ENCODE measurements at places on chromosomes 12 and 14.
A peak's percentile ranks its signal among the peaks of the same experiment; 100 is the strongest.

DNA sequence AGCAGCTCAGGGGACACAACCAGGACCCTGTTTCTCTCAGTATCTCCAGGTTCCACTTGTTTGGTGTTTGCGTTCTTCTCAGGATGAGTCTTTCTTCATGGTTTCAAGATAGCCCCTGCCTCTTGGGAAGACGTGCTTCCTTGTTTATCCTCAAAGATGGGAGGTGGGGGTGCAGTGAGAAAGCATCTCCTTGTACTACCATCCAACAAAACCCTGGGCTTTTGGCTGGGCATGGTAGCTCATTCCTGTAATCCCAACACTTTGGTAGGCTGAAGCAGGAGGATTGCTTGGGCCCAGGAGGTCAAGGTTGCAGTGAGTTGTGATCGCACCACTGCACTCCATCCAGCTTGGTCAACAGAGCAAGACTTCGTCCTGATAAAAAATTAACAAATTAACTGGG is 21.0 kb upstream of the TUNAR start:
- DNase-seq: no peak

DNA sequence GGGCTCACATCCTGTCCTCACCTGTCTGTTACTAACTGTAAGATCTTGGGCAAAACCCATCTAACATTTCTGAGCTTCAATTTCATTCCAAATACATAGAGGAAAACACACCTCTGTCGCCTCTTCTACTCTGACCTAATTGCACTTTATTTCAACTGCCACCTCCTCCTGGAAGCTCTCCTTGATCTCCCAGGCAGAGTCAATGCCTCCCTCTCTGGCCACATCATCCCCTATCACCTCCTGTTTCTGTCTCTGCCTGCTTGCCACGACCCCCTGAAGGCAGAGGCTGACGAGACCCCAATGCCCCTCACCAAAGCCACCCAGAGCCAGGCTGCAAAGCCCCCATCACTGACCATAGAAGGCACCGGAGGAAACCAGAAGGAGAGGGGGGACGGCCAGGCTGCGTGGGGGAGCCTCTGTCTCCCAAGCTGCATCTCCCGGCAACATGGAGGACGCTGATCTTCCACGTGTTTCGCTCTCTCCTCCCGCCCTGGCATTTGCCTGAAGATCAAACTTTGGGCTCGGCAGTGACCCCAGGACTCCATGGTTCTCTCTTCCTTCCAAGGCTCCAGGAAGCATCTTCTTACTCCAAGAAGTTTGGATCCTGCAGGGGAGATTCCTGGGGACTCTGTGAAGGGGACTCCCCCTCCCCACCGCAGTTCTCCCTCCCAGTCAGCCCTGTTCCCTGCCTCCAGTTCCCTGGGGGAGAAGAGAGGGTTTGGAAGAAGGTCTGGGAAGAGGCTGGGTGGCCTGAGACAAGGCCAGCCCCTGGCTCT is 50.1 kb upstream of the BCL11B start:
- no peak for DNase-seq

- DNase-seq: no peak
Measured at GRCh38 chr12:7006639-7007038, 11.6 kb downstream of the LPCAT3 start.

DNA sequence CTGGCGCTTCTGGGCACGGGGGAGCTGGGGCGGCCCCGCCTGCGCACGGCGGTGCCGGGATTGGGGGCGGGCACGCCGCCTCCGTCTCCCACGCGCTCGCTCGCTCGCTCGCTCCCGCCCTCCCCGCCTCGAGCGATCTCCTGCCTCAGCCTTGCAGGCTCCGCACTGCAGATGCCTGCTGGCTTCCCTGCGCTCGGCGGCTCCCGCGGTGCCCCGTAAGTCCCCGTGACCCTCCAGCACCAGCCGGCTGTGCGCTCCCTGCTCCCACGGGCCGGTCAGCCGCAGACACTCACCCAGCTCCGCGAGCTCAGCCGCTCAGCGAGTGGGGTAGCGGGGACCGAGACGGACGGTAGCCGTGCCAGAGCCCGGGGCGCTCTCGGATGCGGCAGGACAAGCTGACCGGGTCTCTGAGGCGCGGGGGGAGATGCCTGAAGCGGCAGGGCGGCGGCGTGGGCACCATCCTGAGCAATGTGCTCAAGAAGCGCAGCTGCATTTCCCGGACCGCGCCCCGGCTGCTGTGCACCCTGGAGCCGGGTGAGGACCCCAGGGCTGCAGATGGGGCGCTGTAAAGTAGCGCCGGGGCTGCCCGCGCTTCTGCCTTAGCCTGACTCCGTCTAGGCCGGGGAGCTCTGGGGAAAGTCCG is at the start of gene TBC1D30:
Gene TBC1D30, plus strand, starts transcription at position 148 of the 643 bp plus-strand sequence. Its CDS starts 233 bp downstream, at position 381.
- DNase-seq: peak; percentile 11

- DNase-seq: no peak
Measured at GRCh38 chr14:44170101-44170500, 337.0 kb downstream of the FSCB start.

DNA sequence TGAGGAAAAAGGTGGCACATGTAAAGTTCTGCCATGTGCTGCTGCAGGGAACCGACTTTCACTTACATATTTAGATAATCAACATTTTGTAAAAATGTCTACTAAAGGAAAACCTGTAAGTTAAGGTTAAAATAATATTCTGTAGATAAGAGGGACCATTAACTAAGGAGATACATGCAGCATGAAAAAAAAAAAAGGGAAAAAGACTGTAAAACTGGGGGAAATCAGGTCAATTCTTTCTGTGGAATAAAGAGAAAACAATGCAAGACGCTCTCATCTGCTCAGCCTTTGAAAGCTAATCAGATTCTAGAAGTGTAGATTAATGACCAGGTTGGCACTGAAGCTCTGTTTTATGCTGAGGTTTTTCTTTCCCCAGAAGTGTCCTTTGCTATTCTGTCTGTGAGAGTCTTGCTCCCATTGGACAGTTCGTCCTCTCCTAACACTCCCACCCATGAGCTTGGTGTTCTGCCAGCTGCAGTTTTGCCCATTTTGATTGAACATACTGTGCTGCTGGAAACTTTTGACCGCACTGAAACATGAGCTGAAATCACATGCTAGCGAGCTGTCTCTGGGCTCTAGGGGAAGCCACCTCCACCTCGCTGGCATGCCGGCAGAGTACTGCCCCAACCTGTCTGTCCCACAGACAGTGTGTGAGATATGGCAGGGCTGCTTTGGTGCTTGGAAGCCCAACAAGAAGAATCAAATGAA is 39.7 kb downstream of the PPTC7 start:
- no peak for DNase-seq

- DNase-seq: no peak
Measured at GRCh38 chr14:89319687-89320086, 97.3 kb downstream of the FOXN3 start.

DNA sequence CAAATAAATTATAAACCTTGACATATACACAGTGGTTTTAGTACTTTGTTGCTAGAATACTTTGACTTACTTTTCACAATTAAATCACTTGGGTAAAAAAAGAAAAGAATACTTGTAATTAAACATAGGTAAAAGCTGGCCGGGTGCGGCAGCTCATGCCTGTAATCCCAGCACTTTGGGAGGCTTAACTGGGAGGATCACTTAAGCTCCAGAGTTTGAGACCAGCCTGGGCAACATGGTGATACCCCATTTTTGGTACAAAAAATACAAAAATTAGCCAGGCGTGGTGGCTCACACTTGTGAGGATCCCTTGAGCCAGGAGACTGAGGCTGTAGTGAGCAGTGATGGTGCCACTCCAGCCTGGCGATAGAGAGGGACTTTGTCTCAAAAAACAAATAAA is 7.8 kb downstream of the STX2 start:
- no peak for DNase-seq

DNA sequence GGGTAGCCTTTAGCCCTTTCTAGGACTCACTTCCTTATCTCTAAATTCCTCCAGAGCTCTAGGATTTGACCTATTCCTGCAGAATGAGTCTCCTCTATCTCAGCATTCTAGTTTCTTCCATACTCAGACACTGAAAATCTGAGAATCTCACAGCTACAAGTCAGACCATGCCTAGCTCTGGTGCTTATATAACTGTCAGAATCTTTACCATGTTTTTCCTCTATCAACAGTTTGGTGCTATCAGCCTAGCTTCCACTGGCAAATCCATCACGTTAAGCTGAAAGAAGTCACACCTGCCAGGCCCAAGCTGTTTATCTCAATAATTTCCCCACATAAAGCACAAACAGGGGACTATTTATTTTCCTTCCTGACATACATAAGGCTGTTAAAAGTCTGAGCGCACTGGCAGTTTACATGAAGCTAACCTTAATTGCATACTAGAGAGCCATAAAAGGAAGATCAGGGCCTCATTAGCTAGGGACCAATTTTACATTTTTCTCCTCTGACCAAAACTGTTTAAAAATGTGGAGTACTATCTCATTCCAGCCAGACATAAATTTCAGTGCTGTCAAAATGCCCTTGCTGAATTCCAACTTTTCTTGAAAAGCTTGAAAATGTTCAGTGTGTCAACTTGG is 270.5 kb downstream of the C12orf75 start:
- no peak for DNase-seq

DNA sequence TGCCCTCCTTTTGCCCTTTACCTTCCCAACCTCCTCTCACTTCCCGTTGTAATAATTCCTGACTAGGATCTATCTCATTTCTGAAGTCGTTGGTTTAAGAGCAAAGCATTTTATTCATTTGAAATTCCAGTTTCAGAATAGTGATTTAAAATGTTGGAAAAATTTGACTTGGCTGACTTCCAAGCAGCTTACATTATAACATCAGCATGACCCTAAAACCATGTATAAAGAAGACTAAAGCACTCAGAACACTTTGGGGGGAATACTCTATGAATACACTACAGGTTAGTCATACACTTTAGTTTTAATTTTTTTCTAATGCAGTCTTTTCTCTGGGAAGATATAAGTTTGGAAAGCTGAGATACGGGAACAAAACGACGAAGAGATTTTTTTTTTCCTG is 161.1 kb downstream of the BTG1 start:
- DNase-seq: no peak

DNA sequence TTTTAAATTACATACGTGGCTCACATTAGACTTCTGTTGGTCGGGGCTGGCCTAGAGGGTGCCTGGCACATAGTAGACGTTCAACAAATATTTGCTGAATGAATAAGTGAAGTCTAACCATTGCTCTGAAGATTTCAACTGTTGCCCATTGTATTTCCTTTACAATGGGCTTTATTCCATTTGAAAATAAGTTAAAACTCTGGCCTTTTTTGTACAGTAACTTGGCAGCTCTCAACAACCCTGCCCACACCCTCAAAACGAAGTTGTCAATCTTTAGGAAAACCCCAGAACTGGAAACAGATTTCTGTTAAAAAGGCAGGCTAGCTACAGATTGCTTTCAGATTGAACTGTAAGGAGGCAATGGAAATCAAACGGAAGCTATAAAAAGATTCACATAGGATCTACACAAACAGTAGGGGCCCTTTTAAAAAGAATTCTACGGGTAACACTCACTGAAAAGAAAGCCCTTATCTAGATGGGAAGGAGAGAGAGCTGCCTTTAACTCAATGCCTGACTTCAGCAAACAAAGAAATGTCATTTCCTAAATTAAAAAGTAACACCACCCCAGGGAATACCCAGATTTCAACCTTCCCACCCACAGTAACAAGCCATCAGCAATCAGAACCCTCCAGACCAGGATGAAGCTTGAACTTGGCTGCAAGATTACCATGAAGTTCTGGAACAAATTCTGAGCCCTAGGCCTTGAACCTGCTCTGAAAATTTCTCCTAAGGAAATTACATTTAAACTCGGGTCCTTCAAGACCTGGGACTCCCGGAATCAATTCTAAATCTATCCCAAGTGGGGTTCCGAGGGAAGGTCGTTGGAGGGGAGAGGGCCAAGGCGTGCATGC is 1.4 kb downstream of the WSB2 start:
- DNase-seq: no peak

DNA sequence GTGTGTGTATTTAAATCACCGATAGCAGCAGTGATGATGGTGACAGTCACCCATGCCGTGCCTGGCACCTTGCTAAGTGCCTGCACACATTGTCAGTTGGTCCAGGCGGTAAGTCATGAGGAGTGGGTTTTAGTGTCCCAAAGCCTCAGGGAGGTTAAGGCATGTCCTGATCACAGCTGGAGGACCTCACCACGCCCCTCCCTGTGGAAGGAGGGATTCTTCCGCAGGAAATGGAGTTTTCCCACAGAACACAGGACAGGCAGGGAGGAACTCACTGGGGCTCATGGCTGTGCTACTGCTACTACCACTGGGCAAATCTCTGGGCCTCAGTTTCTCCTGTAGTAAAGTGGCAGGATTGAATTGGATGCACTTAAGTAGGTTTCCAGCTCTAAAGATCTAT is 142.3 kb downstream of the CACNA1C start:
- DNase-seq: no peak

DNA sequence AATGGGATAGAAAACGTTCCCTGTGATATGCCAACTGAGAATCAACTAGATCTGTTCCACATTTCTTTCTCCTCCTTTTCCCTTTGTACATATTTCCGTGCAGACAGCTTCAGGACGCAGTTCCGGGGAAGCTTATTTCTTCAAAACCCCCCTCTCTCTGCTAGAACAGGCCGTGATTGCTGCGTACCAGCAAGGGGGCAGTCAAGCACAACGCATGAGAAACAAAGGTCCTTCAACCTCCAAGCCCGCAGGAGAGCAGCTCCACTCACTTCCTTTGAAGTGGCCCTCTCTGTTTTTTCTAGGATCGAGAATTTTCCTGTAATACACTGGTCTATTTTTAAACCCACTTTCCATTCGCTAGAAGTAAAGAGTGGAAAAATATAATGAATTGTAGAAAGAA is 80.8 kb downstream of the ZNF664 start:
- no peak for DNase-seq

DNA sequence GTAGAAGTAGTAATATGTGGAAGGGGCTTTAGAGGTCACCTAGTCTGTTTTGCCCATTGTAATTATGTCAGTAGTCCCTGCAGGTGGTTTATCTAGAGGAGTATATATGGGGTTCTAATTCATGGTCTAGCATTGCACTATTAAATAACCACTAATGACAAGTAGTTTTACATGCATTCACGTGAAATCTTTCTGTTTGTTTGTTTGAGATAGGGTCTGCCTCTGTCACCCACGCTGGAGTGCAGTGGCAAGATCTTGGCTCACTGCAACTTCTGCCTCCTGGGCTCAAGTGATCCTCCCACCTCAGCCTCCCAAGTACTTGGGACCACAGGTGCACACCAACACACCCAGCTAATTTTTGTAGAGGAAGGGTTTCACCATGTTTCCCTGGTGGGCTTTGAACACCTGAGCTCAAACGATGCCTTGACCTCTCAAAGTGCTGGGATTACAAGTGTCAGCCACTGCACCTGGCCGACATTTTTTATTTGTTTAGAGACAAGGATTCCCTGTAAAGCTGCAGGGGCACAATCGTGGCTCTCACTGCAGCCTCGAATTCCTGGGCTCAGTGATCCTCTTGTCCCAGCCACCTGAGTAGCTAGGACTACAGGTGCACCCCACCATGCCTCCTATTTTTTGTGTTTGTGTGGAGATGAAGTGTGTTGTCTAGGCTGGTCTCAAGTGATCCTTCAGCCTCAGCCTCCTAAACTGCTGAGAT is 12.0 kb upstream of the PSEN1 start:
- no peak for DNase-seq

GRCh38 chr12:6532051-6532926 is 2.0 kb upstream of the GAPDH start:
- peak; percentile 88 for DNase-seq

All from activated naive CD4-positive, alpha-beta T cell treated with Interleukin-2 at 50 U/mL for 16 hours (primary cell).